ENCODE measurements at places on chromosomes 16 and 17.

GRCh38 chr17:3827124-3827773, 18.8 kb downstream of the NCBP3 start:
- peak; percentile 40 for DNase-seq

DNA sequence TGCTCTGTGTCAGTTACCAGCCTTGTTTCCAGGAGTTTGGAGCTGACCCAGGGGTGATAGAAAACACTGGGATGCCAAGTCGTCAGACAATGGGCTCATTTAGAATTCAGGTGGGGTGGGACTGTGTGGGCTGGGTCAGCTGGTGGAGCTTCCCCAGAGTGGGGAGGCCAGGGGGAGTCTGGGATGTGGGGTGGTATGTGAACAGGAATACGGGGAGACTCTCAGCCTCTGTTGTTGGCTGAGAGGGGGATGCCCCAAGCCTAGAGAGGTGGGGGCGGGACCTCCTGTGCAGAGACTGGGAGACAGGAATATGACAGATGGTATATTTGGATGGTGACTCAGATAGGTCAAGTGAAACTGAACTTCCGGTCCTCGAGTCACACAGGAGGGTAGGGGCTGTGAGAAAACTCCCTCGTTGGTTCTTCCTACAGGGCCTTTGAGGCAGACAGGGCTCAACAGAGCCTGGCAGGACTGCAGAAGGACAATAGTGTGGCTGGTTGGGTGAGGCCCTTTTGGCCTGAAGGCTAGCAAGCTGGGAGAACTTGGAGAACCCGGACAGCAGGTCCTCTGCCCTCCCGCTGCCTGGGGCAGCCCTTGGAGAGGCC, 23.7 kb downstream of the CDH1 start:
- peak; percentile 80 for DNase-seq

- peak; percentile 57 for DNase-seq
Observed at GRCh38 chr17:5587438-5588032, 3.2 kb upstream of the NLRP1 start.

DNA sequence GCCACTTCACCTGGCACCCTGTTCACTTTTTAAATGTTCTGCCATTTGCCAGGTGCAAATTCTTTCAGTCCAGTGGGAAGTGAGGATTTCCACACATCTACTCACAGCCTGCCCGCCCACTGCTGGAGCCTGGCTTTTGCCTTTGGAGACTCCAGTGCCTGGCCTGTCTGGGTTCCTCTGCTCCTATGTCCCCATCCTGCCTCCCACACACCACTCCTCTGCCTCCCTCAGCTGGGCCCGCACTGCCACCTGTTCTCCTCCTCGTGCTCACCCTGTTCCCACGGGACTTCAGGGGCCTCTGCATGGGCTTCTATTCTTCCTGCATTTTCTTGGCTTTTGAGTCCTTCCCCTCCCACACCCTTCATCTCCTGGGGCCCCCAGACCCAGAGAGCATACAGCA, 7.9 kb upstream of the NDRG4 start:
- DNase-seq = no peak
